Left renal pelvis (tissue), 4 donors: ENCODE measurements at places on chromosomes 16 and 17. TPM values are rescaled to one million over a fixed set of nuclear protein-coding genes. Genes with fewer than 3 reads are reported as not detected.

Gene OR3A3
- polyA plus RNA-seq: not detected

Gene CCL1
- not detected for polyA plus RNA-seq

GRCh38 chr16:81403601-81404391 is 40.8 kb upstream of the CMIP start:
- no peak for DNase-seq

DNA sequence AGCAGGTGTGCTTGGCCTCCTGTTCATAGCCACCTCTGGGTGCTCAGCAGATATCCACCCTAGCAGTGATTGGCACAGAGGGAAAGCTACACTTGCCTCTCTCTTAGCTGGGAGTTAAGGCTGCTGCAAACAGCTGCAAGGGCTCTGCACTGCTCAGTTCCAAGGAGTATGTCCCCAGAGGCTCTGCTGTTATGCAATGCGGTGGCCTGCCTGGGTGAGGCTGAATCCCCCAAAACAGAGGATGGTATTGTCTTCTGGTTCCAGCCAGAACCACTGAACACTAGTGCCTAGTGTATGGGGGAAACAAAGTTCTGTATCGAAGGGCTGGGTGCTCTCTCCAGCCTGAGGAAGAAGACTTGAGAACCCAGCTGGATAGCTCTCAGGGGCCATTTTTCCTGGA is 16.8 kb downstream of the TMEM94 start:
- DNase-seq: no peak

DNA sequence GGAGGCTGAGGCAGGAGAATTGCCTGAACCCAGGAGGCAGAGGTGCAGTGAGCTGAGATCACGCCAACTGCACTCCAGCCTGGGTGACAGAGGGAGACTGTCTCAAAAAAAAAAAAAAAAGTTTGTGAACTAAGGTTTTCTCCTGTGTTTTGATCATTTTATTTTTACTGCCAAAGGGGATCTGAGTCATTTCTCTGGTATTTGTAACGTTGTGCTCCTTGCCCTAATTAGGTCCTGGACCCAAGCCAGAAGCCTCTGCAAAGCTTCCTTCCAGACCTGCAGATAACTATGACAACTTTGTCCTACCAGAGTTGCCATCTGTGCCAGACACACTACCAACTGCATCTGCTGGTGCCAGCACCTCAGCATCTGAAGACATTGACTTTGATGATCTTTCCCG is 32.1 kb downstream of the IST1 start:
- no peak for DNase-seq

DNA sequence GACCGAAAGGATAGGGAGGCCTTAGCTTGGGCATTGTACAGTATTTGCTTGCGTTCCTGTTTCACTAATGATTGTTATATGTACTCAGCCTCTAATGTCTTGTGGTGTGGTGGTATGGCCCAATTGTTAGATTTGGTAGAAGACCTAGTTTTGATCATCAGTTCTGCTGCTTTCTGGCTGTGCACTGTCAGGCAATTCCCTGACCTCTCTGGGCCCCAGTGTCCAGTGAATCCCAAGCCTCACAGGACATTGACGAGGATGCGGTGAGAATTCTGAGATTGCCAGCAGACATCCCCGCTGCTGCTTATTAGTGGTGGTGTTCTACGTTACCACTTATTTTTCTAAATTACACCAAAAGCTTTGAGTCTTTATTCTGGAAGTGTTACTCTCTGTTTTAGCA is 195.2 kb downstream of the SNX29 start:
- DNase-seq: no peak

- DNase-seq: no peak
Observed at GRCh38 chr17:50304781-50305404, 30.6 kb downstream of the TMEM92 start.

Gene KRT12
- 0.10 TPM for polyA plus RNA-seq

DNA sequence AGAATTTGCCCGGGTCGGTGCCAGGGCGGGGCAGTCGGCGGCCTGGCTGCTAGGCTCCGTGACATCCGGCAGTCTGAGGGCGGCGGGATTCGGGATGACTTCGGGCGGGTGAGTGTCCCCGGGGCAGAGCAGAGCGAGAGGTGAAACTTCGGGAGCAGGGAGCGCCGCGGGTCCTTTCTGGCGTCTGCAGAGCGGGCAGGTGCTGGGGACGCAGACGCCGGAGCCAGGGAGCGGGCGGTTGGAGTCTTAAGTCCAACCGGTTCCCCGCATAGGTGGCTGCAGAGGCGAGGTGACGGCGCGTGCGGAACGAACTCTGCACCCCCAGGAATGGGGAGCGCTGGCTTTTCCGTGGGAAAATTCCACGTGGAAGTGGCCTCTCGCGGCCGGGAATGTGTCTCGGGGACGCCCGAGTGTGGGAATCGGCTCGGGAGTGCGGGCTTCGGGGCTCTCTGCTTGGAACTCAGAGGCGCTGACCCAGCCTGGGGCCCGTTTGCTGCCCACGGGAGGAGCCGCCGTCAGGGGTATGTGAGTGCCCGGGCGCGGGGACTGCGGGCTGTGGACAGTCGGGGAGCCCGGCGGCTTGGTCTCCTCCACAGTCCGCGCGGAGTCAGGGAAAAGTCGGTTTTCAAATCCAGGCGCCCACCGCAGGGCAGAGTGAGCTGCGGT is at the start of gene B4GALNT2:
Gene B4GALNT2 (plus strand): TSS at position 71 of the 666 bp plus-strand sequence. CDS start 24 bp downstream, at position 95.
- DNase-seq: no peak

DNA sequence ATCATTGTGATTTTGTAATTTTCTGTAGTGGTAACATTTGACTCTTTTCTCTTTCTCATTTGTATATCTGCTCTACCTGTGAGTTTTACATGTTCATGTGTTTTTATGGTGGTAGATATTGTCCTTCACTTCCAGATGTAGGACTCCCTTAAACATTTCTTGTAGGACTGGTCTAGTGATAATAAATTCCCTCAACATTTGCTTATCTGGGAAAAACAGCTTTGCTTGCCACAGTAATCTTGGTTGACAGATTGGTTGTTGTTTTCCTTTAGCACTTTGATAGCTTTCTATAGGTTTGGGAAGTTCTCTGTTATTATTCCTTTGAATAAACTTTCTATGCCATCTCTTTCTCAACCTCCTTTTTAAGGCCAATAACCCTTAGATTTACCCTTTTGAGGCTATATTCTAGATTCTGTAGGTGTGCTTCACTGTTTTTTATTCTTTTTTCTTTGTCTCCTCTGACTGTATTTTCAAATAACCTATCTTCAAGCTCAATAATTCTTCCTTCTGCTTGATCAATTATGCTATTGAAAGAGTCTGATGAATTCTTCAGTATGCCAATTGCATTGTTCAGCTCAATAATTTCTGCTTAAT is 32.1 kb upstream of the GINS3 start:
- DNase-seq: no peak

Gene TMC5
- polyA plus RNA-seq: 0.26 TPM

GRCh38 chr16:83744441-83744981 is 63.3 kb upstream of the HSBP1 start:
- DNase-seq: no peak

DNA sequence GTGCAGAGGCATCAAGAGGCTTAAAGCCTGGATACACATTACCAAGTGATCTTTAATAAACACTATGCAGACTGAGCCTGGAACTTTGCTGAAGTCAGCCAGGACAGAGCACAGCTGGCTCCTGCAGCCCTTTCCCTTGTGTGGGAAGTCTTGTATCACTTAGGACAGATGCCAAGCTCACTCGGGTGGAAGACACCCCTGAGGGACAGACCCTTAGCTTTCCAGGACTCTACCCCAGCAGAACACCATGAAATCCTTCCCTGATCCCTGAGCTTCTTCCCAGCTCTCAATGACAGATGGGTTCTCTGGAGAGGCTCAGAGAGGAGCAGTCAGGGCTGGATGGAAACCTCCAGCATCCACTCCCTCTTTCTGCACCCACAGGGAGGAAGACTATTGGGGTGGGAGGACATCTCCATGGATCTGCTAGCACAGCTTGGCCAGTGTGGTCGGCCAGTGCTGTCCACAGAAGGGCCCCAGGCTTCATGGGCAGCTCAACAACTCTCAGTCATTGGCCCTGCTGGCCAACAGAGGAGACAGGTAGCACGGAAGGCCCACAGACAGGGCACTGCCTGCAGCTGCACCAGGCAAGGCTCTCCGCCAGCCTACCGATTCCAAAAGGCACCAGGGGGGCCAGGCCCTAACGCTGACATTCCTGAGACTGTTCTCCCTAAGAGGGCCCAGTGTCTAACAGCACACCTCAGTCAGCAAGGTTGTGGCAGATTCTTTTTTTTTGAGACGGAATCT is 15.9 kb downstream of the RAB5C start:
- DNase-seq: no peak

Gene SDK2
- 9.0 TPM for polyA plus RNA-seq

Gene KRTAP3-1
- polyA plus RNA-seq: not detected

DNA sequence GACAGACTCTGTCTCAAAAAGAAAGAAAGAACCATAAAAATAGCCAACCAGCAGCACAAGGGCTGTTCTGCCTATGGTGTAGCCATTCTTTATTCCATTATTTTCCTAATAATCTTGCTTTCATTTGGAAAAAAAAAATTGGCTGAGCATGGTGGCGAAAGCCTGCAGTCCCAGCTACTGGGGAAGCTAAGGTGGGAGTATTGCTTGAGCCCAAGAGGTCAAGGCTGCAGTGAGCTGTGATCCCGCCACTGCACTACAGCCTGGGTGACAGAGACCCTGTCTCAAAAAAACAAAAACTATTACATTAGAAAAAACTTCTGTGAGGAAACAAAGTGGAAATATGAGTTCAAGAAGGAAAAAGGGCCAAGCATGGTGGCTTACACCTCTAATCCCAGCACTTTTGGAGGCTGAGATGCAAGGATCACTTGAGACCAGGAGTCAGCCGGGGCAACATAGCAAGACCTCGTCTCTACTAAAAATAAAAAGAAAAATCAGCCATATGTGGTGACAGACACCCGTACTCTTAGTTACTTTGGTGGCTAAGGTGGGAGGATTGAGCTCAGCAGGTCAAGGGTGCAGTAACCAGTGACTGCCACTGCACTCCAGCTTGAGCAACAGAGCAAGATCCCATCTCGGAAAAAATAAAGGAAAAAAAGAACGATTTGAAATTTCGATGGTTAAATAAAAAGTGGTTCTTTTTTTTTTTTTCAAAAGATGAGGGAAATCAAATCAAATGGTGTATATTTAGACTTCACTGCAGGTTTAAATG is 2.5 kb downstream of the DCAKD start:
- no peak for DNase-seq

GRCh38 chr16:27355610-27356009 is 41.8 kb downstream of the IL4R start:
- no peak for DNase-seq

DNA sequence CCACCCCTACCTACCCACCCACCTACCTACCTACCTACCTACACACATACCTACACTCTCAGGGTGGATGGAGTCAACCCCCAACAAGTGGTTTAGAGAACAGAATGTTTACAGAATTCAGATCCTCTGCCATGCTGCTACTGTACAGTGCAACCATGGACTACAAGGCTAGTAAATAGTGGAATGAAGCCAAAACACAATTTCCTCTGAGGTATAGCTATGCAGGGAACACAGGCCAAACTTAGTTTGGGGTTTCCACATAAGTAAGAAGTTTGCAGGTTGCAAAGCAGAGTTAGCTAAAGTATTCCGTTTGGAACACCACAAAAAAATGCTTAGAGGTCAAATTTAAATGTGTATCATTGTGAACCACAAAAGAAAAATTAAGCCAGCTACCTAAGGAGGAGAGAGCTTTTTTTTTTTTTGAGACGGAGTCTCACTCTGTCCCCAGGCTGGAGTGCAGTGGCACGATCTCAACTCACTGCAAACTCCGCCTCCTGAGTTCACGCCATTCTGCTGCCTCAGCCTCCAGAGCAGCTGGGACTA is 2.7 kb upstream of the AP1G1 start:
- DNase-seq: no peak

Gene EVI2A
- polyA plus RNA-seq: 3.7 TPM

Gene CFAP52
- 2.9 TPM for polyA plus RNA-seq

DNA sequence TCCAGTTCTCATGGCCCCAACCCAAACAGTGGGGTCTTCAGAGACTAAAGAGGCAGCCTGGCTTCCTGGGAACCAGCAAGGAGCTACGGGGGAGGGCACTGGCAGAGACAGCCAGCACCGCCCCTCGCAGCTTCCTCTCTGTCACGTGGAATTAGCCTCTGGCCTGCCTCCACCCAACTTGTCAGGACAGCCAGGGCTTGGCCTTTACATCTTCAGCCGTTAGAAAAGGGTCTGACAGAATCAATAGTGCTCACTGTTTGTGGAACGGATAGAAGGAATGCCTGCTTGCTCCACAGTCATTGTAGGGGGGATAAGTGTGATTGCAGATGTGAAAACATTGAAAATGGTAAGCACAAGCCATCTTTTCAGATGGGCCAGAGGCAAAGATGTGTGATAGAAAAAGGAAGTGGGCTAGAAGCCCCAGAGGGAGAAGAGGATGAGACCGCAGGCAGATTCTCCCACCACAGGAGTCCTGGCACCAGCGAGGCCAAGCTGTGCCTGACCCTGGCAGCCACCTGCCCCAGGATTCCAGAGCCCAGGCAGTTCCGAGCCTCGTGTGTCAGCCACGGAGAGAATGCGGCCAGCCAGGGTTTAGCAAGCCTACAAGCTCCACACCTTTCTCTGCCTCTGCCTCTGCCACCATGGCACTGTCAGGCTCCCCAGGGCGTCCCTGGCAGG is 18.6 kb downstream of the GRIN2C start:
- no peak for DNase-seq

DNA sequence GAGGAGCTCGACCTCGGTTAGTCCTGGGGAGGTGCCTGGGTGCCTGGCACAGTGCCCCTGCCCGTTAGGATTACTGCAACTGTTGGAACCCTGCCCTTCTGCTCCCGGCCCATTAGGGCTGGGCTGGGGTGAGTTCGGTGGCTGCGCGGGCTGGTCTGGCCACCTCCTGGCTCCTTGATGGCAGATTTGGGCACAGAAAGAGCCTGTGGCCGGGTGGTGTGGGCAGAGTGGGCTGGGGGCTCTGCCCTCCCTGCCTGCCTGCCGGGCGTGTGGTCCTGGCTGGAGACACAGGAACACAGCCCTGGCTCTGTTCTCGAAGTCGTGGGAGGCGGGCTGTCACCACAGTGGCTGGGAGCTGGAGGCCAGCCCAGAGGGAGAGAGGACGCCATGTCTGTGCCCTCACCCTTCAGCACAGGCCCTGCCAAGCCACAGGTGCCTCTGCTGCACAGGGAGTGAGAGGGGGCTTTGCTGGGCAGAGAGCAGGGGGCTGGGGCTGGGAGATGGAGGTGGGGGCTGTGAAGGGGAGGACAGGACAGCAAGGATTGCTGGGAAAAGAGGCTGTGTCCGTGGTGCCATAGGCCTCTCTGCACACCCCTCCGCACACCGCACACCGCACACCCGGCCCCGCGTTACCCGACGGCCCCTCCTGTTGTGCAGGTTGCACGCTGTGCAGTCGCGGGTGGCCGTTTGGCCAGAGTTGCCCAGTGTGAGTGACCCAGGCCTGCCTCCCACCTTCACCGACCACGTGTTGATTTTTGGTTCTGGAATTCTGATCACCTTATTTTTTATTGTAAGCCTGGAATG is 236.6 kb upstream of the GSE1 start:
- DNase-seq: no peak
